ENCODE measurements at places on chromosomes 13 and 19. TPM values are rescaled to one million over a fixed set of nuclear protein-coding genes. Genes with fewer than 3 reads are reported as not detected.

CEACAM4 gene
- 0.25 TPM for total RNA-seq

KLK8 gene
- not detected for total RNA-seq

SAFB gene
- 48.6 TPM for total RNA-seq

WDR87 gene
- total RNA-seq, result not detected

CDC34 gene
- 53.5 TPM for total RNA-seq

LILRB1 gene
- 2.6 TPM for total RNA-seq

DNA sequence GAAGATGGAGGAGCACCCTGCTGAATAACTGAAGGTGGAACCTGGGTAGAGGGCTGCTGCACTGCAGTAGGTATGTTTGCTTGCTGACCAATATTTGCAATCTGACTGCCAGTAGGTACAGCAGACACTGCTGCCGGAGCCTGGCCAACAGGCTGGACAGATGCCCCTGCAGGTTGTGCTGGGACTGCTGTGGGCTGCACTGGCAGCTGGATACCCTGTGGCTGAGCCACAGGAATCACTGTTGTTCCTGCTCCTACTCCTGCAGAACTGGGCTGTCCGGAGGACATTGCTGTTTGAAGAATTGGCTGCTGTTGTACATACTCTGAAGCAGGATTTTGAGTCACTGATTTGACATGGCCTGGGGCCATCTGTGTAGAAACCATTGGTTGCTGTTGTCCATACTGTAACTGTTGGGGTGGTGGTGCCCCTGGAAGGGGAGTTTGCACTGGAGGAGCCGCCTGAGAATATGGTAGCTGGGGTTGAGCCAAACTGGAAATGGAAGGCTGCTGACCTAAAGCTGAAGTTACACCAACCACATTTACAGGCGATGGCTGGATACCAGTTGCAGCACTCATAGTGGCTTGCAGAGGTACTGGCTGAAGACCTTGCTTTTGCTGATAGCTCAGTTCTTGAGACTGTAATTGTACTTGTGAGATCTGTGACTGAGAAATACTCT lies 2.2 kb downstream of the TSC22D1 start:
- DNase-seq, result no peak

DNA sequence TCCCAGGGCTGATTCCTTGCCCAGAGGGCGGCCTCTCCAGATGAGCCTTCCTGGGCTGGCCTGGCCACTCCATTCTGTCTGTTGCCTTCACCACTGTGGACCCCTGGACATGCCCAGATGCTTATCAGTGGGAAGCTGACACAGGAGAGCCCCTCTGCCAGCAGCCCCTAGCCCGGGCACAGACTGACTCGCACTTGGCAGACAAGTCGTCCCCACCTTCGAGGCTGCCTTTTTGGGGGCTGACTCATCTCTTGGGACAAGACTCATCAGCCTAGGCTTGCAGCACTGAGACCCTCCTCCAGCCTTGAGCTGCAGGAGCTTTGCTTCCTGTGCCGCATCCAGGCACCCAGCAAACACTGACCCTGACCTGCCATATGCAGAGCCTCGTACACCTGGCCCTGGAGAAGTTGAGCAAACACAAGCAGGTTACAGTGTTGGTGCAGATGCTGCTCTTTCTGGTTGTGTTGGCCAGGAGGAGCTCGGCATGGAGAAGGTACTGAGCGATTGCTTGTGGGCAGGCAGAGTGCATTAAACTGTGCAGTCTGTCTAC lies 8.1 kb downstream of the CHST8 start:
- no peak for DNase-seq

- DNase-seq, result no peak
Measured at GRCh38 chr13:27926644-27927434, 7.0 kb downstream of the PDX1 start.

GRCh38 chr19:31000913-31001312 lies 348.3 kb downstream of the TSHZ3 start:
- DNase-seq, result no peak

GRCh38 chr19:49929121-49929610 lies at the start of the genes ATF5 and NUP62:
ATF5 (plus strand) TSS chr19:49929205; CDS start chr19:49930851, 1,646 bp downstream.
NUP62 (minus strand) TSS chr19:49929504; CDS start chr19:49909807, 19,697 bp downstream.
- DNase-seq, result peak; percentile 91

DNA sequence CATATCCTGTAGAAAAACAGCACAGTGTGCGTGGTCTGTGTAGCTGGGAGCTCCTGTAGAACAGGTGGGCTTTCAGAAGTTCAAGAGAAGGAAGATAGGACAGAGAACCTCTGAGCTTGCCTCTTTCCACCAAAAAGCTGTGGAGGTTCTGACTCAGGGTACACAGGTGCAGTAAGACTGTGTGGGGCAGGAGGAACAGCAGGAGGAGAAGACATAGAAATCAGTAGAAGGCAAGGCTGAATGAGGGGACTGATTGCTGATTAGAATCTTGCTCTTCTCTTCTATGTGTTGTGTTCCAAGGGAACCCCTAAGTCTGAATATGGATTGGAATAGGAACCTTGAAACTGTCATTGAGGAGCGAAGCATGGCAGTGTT lies 122.7 kb downstream of the AKAP11 start:
- DNase-seq, result no peak

DNA sequence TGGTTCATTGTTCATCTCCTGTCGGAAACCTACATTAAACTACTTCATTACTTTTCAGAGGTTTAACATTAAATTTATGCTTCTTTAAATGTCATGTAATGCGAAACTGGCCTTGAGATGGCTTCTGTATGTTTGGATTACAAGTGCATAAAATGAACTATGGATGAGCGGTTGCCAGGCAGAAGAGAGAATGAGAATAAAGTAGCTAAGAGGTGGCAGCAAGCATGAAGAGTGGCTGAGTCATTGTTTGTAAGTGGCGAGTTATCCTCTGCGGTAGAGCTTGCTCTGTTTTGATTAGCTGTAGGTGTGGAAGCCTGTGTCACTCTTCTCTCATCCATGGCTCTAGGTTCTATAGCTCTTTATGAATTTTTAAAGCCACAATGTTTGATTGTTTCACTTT lies 1139.6 kb upstream of the PCDH9 start:
- DNase-seq, result no peak

GRCh38 chr13:93045836-93046235 lies 180.8 kb upstream of the GPC6 start:
- no peak for DNase-seq

DNA sequence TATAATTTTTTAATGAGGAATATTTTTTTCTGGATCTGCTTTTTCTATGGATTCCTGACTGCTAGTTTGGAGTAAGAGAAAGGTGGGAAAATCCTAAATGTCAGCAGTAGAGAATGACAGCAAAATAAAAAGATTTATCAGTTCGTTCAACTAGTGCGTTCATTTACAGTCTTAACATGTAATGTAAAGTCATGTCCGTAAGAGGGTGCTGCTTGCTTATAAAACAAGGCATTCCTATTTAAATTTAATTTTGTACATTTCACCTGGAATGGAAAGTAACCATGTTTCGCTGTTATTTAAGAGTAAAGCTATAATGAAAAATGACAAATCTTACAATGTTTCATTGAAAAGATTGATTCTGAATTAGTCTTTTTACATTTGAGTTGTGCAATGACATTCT lies 76.6 kb downstream of the ZMYM2 start:
- no peak for DNase-seq

DNA sequence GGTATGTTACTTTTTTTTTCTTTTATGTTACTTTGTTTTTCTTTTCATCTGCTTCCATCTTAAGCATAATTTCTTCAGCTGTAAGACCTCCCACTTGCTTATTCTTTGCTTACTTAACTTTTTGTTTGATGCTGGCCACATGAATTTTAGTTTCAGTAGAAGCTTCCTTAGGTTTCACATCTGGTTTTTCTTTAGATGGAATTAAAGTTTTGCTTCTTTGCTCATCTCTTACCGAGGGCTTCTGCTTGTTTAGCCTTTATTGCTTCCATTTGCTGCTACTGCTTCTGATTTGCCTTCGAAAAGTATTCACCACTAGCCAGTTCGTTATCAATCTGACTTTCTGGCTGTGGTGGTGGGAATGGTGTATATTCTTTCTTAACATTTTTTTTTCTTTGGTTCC lies 90.9 kb downstream of the GJA3 start:
- DNase-seq, result no peak

DNA sequence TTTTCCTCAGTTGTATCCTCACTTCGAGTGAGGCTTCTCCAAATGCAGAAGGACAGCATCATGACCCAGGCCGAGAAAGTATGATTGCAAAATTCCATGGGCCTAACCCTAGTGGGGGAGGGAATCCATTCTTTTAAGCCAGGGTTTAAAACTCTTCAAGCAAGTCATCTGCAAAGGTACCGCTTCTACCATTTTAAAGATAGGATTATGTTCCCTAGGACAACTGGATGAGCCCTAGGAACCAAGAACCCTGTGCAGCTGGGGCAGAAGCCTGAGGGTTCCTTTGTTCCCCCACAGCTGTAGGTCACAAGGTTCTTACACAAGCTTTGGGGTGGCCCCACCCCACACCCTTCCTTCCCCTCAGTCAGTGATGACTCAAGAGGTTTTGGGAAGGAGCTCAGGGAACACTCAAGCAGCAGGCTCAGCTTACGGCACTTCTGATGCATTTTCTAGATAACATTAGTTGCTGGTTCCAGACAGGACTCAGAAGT lies 13.5 kb downstream of the ARL11 start:
- no peak for DNase-seq

- no peak for DNase-seq
Measured at GRCh38 chr19:50831026-50831396, 2.4 kb downstream of the KLK15 start.

GRCh38 chr13:77356155-77356554 lies 29.3 kb upstream of the MYCBP2 start:
- DNase-seq, result no peak

DNA sequence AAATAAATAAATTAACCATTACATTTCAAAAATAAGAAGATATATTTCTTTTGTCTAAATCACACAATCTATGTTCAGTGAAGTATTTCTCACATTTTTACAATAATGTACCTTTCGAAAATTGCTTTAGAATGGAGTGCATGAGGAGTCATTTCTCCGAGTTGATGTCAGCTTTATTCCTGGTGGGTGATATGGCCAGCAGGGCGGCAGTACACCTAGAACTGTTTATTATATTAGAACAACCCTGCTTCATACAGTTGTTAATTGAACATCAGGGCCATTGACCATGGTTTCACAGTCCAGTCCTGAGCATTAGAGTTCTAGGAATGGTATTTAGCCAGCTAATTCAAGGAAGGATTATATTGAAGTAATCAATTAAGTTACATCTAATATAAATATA lies 696.3 kb upstream of the SLC10A2 start:
- no peak for DNase-seq

DNA sequence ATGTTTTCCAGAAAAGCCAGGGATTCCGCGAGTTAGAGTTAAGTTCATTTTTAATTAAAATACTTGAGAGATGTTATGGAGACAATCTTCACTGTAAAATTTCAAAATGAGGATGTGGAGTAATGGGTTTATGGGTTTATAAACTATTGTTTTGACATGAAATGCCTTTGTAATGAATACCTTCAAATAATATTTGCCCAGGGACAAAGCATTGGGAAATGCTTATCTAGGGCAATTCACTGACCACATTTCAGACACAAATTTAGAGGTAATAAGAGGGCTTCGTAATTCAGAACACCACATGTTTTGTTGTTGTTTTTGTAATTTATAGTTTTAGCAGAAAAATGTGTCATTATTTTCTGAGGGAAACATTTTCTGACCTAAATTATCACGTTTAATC lies 241.1 kb upstream of the ATXN8OS start:
- DNase-seq, result no peak

GRCh38 chr13:19069684-19070397 lies 111.8 kb downstream of the TUBA3C start:
- DNase-seq, result no peak
